ENCODE measurements at places on chromosomes 2 and 18.

DNA sequence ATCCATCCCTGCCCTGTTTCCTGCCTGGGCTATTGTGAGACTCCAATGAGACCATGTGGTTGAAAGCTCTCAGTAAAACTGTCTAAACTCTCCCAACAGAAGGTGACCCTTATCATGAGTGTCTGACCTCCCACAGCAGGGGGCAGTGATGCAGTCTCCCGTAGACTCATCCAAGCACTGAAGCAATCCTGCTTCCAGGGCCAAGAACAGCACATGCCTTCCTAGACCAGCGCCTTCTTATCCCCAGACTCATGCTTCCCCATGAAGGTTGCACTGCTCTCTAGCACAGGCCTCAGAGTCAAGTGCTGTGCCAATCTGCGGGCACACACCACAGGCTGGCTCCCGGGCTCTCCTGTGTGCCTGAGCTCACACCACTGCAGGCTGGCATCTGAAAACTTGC lies 112.3 kb downstream of the TNS1 start:
- no peak for DNase-seq

DNA sequence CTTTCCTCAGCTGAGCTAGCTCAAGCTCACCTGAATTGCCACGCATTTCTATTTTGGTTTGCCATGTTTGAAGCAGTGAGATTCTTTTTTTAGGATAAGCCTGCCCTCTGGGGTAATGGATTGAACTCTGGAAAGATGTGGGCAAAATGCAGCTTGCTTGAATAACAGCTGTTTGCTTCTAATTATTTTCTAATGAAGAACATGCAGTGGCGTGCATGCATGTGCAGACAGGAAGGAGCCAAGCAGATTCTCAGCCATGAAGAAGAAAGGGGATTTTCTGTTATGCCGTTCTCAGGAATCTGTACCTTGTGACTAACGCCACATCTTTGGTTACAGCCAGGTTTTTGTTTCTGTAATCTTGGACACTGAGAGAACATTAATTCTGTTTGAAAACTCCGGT lies 171.2 kb downstream of the ANTXR1 start:
- no peak for DNase-seq

DNA sequence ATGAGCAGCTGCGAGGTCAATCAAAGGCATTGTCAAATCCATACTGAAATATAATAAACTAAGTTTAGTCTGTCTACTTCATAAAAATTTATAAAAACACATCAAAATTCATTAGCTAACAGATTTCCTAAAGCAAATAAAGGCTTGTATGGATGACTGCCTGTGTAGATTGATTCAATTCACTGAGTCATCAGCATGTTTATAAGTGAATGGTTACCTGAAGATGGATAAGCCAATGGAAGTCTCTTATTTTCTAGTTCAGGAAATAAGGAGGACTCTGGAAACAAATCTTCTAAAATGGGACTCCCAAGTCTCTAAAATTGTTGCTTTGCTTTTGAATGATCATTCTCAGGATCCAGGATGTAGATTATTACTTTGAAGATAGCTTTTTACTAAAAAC lies 57.0 kb upstream of the HNRNPA3 start:
- DNase-seq = no peak

DNA sequence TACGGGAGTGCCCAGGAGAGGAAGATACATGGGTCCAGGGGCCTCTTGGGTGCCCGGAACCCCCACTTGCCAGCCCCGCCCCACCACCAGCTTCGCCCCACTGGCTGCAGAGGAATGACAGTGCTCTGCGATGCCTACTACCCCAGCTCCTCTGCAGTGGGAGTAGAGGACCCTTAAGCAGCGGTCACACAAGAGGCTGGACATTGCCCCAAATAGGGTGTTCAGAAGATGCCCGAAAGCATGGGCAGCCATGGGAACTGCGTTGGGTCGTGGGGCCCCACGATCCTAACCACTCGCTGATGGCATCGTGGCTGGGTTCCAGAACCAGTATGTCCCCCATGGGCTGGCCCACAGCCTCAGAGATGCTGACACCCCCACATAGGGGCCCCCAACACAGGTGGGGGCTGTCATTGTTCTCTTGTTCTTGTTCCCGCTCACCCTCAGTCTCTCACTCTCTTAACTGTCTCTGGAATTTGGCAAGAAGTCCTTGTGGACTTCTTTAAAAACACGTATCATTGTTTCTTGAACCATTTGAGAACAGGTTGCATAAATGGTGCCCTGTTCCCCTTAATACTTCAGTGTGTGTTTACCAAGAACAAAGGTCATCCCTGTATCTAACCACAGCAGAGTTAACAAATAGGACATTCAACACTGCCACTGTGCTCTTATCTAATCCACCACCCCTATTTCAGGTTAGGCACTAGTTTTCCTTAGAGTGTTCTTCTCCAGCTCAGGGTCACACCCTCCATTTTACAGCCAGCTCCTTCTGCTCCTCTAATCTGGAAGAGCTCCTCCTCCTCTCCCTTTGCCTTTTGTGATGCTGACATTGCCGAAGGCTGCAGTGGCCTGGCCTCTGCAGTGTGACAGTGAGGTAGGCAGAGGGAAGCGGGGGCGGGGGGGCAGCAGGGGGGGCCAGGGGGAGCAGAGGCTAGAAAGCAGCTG lies 76.3 kb downstream of the STPG4 start:
- DNase-seq = no peak

DNA sequence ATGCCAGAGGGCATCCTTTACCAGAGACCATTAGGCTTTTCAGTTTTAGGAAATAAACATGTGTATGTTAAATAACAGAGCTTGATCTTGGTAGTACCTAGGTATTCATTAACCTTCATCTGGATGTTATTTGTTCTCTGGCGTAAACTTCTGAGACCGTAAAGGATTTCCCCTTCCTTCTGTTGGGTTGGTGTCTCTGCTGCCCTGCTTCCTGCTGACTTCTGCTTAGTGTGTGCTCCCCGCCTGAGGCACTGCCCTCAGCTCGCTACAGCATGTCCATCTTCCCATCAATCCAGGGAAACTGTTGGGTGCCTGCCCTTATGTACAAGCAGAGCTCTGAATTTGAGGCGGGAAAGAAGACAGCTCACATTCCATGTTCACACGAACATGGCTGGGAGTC lies 177.9 kb downstream of the TPGS2 start:
- no peak for DNase-seq

DNA sequence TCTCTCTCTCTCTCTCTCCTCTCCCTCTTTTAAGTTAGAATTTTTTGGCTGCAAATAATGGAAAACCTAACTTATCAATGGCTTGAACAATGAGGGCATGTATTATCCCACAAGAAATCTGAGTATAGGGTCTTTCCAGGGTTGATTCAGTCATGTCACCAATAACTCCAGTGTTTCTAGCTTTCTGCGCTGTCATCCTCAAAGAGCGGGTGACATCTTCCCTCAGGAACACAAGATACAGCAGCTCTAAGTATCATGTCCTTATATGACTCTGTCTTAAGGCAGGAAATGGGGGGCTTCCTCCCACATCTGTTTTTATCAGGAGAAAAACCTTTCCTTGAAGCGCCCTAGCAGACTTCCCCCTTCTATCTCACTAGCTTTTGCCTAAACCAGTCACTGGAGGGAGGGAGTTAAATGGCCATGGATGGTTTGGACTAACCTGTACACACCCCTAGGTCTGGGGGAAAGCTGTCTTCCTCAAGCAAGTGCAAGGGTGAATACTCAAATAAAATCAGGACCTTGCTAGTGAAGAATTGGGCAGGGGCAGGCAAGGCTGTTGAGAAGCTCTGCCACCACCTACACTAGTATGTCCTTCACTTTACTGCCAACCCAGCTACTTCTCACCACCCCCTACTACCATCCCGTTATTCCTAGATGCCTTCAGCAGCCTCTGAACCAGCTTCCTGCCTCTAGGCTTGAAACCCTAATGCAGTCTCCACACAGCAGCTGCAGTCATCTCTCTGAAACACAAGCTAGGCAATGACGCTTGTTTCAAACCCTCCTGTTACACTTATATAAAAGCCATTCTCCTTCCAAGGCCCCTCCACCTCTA lies 7.5 kb upstream of the TUBA4A start:
- no peak for DNase-seq

DNA sequence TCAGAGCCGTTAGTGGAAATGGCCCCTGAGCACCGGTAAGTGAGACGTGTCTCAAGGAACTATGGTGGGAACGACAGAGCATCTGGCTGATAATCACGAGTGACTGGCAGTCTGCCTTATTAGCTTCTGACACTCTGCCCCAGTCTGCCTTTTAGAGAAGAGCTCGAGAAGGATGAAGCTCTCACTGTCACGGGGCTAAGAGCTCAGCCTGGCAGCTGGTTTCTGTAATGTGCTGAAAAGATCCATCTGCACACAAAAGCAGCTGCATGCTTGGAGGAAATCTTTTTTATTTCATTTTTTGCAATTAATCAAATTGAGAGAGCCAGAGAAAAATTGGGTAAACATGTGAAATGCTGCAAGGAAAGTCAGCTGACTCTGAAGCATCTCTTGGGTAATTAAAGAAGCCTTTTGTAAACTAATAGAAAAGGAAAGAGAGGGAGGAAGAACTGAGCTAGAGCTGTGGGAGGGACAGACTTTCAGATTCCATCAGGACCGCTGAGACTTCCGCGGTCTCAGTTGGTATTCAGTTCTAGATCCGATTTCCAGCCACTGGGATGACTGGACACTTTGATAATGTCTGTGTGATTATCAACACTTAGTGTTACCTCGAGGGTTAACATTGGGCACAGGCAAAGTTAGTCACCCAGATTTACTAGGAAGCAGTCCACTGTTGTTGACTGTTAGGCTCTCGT lies 24.4 kb downstream of the MBP start:
- DNase-seq = no peak

- DNase-seq = no peak
Measured at GRCh38 chr2:126886916-126887280, 11.8 kb upstream of the TEX51 start.

DNA sequence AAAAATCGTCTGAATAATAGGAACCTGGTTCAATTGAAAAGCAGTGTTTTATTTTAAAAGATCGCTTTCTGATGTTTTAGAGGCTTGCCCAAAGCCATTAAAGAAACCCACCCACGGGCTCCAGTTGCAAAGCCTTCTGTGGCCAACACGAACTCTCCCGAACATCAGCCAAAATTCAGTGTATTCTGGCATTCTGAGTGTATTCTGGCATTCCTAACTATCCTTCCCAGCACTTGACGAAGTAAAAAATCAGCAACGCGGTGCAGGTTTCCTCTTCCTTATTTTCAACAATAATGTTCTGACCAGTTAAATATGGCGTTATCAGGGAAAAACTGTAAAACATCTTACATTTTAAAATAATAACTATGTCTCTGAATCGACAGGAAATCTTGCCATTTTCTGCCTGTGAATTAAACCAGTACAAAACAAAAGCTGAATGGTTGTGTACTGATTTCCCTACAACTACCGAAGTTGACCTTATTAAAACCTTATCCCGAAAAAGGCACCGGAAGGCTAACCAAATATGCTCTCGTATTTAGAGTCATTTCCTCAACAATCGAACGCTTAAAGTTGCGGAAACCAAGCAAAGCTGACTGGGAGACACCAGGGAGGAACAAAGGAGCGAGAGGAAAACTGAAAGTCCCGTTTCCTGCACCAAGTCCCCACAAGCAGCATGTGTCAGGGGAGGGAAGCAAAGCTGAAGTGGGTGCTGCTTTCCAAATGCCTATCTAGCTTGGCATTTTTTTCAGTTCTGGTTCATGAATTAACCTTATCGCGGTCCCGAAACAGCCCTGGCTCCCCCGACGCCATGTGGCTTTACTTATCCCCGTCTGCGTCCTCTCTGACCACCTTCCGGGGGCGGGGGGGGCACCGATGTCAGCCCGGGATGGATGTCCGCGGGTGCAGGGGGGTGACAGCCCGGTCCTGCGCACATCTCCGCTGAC lies 44.3 kb downstream of the ZNF516 start:
- no peak for DNase-seq

GRCh38 chr2:43609290-43609918 lies 13.6 kb upstream of the THADA start:
- no peak for DNase-seq

DNA sequence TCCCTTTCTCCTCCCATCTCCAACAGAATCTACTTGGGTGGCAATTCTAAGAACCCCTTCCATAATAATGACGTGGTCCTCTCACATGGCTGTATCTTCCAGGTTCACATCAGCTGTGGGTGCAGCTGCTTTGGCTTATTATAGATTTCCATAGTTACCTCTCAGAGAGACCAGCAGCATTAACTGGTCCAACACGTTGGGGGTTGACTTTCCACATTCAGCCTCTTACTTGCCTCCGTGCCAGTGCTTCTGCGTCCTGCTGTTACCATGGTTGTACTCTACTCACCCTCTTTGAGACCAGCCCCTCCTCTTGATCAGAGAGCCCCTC lies 570.7 kb downstream of the PLCL1 start:
- DNase-seq = no peak

- DNase-seq = no peak
Measured at GRCh38 chr18:41858761-41859555, 96.1 kb upstream of the PIK3C3 start.

- DNase-seq = no peak
Measured at GRCh38 chr2:61354543-61355197, 116.2 kb downstream of the USP34 start.

- no peak for DNase-seq
Measured at GRCh38 chr2:64722291-64723044, 68.8 kb upstream of the SERTAD2 start.

GRCh38 chr2:46778511-46778910 lies 137.1 kb downstream of the MCFD2 start:
- DNase-seq = no peak

- no peak for DNase-seq
Measured at GRCh38 chr2:232787806-232788205, 11.4 kb upstream of the KCNJ13 start.

DNA sequence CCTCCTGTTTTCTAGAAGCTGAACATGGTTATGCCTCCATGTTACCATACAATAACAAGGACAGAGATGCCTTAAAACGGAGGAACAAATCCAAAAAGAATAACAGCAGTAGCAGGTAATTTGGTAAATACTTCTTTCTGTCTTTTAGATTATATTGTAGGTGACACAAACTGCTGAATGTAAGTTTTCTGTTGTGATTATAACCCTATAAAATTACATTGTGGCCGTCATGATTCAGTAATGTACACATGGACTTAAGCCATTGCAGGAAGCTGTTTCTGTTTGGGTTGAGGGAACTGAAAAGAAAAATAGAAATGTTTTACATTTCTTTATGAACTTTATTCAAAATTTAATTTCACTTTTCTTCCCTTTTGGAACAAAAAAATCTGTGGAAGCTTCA lies 1.2 kb downstream of the MXD1 start:
- no peak for DNase-seq

DNA sequence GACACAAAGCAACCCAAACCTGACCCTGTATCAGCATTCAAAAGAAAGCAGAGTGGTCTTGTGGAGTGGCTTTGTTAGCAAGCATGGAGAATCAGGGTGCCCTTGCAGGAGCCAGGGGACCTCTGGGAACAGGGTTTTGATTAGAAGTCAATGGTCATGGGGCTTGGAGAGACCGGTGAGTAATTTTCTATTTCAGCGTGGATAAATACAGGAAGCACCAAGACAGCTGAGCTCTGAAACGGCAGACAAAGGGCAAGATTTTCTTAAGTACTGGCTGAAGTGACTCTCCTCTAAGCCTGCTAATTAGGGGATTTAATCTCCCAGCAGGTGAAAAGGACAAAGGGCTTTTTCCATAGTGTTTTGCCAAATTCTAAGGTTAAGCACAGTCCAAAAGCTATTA lies 78.0 kb upstream of the GAREM1 start:
- DNase-seq = no peak

Measured in SIG-M5 (cell line).